ENCODE measurements at places on chromosomes 16 and 17. TPM values are rescaled to one million over a fixed set of nuclear protein-coding genes. Genes with fewer than 3 reads are reported as not detected.

DNA sequence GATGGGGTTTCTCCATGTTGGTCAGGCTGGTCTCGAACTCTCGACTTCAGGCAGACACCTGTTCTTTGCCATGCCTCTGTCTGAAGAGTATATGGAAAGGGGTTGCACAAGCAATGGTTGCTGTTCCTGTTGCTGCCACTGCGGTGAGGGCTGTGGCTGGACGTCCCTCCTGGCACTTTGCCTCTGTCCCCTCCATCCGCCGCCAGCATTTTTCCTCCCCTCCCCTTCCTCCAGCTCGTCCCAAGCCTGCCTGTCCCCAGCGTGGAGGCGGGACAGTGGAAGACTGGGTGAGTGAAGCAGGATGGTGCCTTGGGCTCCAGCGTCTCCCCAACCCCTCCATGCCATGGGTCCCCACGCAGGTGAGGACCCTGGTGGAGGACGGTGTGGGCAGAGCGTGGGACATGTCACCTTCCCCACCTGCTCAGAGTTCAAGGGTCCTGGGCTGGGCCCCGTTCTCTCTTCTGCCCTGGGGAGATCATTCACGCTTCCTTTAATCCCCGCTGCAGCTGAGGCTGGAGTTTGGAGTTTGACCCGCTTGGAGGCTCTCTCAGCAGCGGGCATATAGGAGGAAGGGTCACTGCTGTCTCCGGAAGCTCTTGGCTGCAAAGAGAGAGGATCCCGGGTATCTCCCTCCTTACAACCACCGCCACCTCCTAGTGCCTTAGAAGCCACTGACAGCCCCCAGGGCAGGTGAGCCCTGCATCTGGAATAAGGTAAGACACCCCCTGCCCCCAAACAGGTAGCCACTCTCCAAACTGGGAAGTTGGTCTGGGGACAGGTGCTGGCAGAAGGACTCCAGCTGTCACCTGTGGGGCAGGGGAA lies at the start of gene SLC5A11:
Gene SLC5A11, plus strand, starts transcription at position 238 of the 822 bp plus-strand sequence. CDS start 12,681 bp downstream, outside the sequence.
- DNase-seq: peak; percentile 32

- DNase-seq: no peak
These were observed 186.2 kb downstream of the SLC39A11 start for GRCh38 chr17:72906306-72906705.

DNA sequence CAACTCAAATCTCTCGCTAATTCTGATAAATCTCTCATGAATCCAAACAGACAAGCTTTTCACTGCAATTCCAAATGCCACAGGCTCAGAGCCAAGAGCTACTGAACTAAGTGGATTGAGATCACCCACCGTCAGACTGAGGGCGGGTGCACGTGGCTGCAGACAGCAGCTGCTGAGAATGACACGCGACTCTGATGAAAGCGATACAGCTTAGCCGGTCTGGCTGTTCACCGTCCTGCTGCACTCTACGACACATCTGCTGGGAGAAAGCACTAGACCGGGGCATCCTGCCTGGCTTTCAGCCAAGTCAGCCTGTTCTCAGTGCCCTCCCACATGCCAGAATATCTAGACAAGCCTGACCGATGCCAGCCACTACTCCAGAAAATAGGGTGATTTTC lies 42.6 kb downstream of the KLHDC4 start:
- DNase-seq: peak; percentile 88

GRCh38 chr17:14902803-14903202 lies 362.3 kb downstream of the PMP22 start:
- no peak for DNase-seq

- no peak for DNase-seq
These were observed 135.4 kb upstream of the KIF2B start for GRCh38 chr17:53687324-53687723.

DNA sequence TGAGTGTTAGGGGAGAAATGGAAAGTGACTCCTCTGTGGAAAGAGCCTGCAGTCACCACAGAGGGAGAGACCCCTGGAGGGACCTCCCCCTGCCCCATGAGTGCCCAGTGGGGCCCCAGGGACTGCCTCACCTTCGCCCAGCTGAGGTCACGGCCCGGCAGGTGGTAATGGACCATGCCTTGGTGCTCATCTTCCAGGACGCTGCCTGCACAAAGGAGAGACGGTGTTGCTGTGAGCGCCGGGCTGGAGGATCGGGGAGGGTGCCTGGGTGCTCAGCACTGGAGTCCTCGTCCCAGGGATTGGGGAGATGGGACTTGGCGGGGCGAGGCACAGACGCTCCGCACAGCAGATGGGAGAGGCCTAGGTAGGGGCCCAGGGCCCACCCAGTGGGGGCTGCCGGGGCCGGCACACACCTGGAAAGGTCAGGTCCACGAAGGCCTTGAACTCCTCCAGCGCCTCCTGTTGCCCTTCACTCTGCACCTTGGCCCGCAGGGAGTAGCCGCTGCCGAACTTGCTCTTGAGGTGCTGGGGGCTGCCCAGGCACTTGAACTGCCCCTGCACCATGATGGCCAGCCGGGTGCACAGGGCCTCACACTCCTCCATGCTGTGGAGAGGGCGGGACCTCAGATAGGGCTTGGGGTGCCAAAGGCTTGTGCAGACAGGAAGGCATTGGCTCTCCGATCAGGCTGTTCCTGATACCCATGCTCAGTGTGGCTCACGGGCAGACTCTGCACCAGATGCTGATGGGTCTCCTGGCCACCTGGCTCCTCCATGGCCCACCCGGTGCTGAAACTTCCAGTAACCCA lies 9.7 kb upstream of the RNPS1 start:
- no peak for DNase-seq

DNA sequence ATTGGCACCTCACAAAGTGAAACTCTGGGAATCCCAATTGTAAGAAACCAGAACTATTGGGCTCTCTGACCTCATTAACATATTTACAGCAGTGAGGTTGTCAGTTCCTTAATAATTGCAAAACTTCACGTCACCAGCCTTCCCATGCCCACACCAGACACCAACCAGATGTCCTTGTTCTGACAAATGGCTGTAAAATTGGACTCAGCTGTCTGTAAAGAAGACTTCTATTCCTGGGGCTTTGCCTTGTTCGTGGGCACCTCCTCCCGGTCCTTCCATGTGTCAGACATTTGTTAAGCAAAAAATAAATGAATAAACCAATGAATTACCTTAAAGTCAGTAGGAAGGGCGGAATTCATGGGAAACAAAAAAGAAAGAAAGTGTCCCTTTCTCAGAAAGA lies 284.3 kb upstream of the CDH11 start:
- no peak for DNase-seq

DNA sequence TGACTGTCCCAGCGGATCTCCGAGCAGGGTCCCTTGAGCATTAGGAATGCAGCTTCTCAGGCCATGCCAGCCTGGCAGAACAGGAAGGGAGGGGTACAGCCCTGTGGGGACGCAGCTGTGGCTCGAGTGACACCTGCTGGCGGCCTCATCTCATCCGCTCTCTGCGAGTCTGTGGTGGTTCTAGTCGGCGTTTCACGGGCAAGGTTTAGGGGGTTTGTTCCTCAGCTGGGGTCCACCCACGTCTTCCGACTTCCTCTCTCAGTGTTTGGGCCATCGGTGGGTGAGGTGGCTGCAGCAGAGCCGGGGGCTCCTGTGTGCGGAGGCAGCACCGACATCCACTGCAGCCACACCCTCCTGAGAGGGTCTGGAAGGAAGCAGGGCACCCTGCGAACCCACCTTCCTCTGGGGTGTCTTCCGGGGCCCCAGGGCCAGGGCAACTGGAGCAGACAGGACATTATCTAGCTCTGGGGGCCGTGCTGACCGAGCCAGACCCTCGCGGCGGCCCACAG lies 33.3 kb downstream of the JPH3 start:
- DNase-seq: peak; percentile 63

GRCh38 chr16:87833548-87833947 lies 35.8 kb downstream of the SLC7A5 start:
- no peak for DNase-seq

GRCh38 chr16:70572926-70573270 lies 49.3 kb downstream of the SF3B3 start:
- DNase-seq: no peak

- DNase-seq: no peak
These were observed 23.7 kb downstream of the GPR142 start for GRCh38 chr17:74390680-74391653.

DNA sequence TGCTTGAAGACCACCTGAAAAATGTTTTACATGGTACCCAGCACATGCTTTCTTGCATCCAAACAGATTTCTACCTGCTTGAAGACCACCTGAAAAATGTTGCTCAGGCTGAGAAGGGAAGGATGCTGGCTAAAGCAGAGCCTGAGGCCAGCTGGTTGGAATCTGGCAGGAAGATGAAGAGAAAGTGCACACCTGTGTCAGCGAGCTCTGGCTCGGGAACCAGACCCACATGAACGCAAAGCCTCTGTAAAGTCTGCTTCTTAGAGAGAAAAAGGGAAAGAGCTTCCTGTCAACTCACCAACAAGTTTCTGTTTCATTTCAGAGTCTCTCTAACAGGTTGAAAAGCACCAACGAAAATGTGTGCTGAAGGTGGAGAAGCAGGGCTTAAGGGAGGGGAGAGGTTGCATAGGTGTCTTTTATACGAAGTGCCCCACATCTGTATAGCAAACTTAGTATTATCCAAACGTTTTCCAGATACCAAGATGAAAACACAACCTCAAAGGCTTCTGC lies 226.0 kb downstream of the TOX3 start:
- DNase-seq: no peak

DNA sequence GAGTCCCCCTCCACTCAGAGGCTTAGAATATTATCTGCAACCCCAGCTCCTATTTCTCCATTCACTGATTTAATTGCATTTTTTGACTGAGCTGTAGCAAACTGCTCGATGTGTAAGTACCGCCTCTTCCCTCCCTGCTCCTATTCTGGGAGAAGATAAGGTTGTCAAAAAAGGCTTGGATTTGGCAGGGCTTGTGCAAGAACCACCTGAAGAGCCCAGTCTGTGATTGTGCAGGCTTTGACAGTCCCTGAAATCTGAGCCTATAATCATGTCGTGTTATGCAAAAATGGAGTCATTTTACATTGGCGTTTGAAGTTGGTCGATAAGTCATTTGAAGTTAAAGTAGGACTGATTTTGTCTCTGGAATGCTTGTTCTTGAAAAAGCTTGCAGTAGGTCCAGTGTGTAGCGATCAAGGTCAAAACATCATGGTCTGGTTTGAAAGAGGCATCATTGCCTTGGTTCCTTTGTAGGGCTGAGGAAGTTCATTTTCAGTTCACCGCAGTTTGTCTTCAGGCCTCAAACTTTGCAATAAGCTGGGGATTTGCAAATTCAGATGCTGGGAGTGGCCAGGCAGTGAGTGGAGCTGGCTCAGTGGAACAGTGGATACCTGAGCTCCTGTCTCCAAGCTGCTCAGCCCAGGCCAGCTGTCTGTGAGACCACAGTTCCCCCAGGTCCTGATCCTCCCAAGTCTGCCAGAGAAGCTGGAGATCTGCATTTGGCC lies 68.8 kb downstream of the KATNIP start:
- no peak for DNase-seq

GRCh38 chr17:44360826-44361225 lies 2.8 kb downstream of the FAM171A2 start:
- peak; percentile 93 for DNase-seq

DNA sequence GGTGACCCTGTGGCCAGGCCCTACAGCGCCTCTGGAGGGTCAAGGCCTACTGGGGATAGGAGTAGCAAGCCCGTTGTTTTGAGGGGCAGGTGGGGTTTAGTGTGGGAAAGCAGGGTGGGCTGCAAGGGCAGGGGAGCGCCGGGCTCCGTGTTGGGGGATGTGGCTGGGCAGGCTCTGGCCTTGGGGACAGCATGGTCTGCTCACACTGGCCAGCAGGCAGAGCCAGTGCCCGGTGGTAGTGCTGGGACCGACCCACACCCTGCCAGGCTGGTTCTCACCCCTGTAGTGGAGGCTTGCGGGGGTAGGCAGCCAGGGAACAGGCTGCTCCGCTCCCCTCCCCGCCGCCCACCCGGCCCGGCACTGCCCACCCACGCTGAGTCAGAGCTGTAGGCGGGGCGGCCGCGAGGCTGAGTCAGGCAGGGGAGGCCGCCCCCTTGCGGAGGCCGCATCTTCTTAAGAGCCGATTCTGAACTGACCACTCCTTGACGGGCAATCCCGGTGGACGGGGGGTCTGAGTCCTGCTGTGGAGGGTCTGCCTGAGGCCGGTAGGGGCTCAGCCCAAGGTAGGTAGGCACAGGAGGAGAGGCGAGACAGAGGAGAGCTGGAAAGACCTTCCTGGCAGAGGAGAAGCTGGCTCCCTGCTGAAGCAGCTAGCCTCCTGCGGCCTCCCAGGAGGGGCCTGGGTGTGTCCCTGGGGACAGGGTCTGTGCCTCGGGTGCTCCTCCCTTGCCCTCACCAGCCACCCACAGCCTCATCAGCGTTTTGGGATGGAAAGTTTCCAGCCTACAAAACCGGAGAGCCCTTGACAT lies 62.4 kb downstream of the BAIAP2 start:
- peak; percentile 91 for DNase-seq

DNA sequence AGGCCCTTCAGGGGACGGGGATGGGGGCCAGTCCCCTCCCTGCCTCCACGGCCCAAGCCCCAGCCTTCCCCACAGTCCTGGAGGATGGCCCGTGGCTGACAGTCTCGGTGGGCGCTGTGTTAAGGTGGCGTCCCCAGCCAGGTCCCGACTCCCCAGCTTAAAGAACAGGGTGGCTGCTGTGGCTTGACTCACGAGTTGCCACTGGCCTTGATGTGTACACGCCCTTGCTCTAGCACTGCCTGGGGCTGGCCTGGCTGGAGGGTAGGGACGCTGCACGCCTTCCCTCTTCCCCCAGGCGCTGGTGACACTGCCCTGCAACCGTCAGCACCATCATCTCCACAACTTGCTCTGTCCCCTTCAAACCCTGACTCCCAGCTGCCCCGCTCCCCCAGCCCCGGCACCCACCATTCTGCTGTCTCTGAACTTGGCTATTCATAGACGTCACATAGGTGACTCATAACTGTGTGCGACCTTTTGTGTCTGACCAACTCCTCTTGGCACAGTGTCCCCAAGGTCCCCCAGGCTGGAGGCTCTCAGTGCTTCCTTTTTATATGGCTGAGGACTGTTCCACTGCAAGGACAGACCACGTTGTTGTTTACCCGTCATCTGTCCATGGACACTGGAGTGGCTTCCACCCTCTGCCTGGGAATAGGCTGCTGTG lies 6.3 kb downstream of the GNPTG start:
- no peak for DNase-seq

DNA sequence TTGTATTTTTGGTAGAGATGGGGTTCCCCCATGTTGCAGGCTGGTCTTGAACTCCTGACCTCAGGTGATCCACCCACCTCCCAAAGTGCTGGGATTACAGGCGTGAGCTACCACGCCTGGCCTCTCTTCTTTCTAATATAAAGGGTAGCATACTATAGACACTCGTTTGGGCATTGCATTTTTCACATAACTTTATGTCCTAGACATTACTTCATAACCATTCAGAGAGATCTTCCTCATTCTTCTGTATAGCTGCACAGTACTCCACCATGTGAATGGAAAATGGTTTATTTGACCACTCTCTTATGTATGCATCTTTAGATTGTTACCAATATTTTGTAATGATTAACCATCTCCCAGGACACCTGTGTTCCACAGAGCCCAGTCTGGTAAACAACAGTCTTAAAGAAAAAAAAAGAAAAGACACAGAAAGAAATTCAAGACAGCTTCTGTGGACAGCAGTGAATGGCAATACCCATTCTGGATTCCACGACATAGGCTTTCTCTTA lies 42.1 kb downstream of the TK2 start:
- no peak for DNase-seq

The BAIAP3 gene
- polyA plus RNA-seq: 8.2 TPM

The SEPTIN12 gene
- polyA plus RNA-seq: not detected

The AANAT gene
- polyA plus RNA-seq: not detected

The HS3ST3A1 gene
- polyA plus RNA-seq: 1.2 TPM

The DUS1L gene
- 102 TPM for polyA plus RNA-seq

The SLFN13 gene
- 3.1 TPM for polyA plus RNA-seq

The ATP2C2 gene
- polyA plus RNA-seq: 2.6 TPM

The ZPBP2 gene
- polyA plus RNA-seq: not detected
